ENCODE measurements at places on chromosomes 4 and X.
A peak's percentile ranks its signal among the peaks of the same experiment; 100 is the strongest.

DNA sequence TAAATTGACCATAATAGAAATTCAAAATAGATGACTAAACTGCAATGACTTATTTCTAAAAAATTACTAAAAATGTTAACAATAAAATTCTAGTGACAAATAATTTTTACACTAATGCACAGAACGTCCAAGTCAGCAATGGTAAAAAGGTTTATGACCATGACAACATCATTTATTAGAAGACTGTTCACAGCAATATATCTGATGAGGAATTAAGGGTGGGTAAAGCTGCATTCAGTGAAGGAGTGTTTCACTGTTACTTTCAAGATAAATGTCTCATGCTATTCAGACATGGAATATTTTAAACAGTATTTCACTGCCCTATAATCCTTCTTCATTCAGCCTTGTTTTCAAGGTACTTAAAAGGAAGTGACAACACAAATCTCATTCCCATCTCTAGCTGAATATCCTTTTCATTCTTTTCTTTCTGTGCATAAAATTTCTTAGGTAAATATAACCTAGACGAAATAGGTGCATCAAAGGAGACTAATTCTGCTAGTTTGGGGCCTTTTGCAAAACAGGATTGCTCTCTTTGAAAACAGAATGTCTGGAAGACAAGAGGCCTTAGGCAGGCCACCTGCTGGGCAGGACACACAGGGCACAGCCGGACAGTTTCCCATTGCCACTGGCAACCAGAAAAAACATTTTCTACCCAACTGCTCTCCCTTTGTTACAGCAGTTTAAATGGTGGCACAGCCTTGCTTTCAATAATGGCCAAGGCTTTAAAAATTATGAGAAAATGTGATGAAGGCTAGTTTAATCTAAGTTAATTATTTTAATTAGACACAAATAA lies 600.3 kb downstream of the SPRY1 start:
- DNase-seq, result no peak

DNA sequence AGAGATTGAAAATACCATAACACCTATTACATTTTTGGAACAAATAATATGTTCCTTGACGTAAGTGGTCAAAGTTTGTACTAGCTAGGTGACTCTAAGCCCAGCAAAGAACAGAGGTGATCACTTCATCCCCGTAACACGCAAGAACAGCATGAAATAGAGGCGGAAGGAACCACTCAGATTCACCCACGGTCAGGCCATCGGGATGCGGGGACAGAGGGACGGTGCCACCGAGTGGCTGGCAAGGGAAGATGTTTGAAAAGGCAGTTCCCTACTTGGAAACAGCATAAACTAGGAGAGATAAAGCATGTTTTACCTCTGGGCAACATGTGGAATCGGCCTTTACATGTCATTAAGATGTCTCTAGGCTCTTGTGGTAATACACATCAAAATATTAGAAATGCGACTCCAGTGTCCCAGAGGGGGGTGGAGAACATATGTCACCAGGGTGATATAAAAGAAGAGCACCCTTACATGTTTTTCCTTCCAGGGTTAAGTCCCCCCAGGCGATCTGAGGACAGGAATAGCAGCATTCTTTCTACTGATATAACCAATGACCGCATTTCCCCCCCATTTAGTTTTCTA lies 84.0 kb downstream of the PHKA2 start:
- DNase-seq, result no peak

GRCh38 chr4:58688568-58688967 lies 1578.4 kb upstream of the IGFBP7 start:
- DNase-seq, result no peak

DNA sequence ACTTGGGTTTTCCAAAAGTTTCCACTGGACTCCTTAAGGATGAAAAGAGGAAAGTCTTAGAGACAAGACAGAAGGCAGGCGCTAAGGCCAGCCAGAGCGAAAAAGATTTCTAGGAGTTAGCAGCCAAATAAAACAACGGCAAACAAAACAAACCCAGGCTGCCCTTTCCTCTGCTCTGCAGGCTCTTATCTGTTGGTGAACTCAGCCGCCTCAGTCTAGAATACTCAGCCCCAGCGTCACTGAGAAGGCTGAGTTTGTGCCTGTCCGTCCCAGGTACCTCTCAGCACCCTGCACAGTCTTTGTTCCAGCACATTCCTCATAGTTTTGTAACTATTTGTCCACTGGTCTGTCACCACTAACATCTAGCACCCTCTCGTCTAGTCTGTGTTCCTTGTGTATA lies 75.6 kb upstream of the FAM9C start:
- peak; percentile 87 for DNase-seq

GRCh38 chr4:155073852-155074251 lies 134.6 kb upstream of the NPY2R start:
- no peak for DNase-seq

GRCh38 chr4:109497511-109497910 lies 62.5 kb upstream of the MCUB start:
- DNase-seq, result no peak

GRCh38 chr4:22556495-22556894 lies 40.6 kb upstream of the ADGRA3 start:
- no peak for DNase-seq

- no peak for DNase-seq
Observed at GRCh38 chr4:476501-476900, 22.5 kb downstream of the ZNF721 start.

DNA sequence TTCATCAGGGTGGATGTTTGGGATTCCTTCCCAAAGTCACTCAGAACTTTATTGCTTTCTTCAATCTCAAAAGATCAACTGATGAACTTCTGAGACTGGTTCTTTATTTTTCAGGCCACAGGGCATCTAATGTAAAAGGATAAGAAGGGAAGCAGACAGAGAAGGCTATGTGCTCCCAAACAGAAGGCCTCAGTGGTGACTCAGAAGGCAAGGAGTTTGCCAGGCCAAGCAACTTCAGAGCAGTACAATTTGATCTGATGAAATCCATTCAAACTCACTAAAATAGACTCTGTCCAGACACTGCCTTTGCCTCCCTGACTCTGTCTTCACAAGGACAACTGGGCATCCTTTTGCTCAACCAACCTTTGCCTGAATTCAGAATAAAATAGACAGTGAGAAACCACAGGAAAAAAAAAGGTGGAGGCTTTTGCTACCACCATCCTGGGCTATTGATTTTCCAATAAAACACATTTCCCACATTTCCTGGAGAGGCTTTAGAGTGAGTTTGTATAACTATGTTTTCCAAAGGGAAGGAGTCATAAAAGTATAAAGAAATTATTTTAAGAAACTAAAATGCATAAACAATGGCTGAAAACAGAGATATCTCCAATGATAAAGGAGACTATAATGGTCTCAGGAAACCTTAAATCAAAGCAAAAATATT lies 55.2 kb downstream of the ARHGEF6 start:
- DNase-seq, result peak; percentile 9

DNA sequence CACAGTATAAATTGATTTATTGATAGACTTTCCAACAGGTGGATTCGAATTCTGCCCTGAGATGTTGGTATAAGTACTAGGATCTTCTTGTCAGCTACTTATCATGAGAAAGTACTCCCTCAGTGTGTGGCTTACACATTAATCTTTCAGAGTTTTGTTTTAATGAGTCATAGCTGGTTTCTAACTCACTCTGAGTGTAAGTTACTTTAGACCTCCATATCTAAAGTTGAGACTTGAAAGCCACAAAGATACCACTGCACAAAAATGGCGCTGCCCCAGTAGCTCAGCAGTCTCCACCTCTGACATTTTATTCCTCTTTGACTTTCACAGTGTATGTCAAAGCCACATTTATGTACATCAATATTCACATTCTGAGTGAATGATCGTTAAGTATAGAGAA lies 318.5 kb downstream of the ARAP2 start:
- no peak for DNase-seq

- no peak for DNase-seq
Observed at GRCh38 chrX:43949669-43950068, 23.5 kb downstream of the NDP start.

GRCh38 chr4:82561786-82562563 lies at the start of gene TMEM150C:
Gene TMEM150C (minus strand): TSS chr4:82561988. CDS start chr4:82504657, 57,331 bp downstream.
- DNase-seq, result no peak

DNA sequence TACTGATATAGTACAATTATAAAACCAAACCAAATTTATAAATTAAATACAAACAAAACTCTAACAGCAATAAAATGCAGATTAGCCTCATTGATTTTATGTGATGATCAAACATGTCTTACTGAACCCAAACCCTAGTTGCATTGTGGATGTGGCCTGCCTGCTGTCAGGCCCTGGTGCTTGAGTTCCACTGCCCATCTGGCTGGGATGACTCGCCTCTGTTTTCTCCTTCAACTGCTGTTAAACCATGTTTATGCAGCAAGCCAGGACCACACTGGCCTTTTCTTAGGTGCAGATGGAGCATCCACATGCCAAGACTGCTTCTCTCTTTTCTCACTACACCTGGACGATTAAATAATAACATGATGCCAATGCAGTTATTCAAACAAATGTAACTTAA lies 22.6 kb downstream of the NAP1L5 start:
- DNase-seq, result no peak

- no peak for DNase-seq
Observed at GRCh38 chrX:68462197-68462596, 28.9 kb upstream of the OPHN1 start.

DNA sequence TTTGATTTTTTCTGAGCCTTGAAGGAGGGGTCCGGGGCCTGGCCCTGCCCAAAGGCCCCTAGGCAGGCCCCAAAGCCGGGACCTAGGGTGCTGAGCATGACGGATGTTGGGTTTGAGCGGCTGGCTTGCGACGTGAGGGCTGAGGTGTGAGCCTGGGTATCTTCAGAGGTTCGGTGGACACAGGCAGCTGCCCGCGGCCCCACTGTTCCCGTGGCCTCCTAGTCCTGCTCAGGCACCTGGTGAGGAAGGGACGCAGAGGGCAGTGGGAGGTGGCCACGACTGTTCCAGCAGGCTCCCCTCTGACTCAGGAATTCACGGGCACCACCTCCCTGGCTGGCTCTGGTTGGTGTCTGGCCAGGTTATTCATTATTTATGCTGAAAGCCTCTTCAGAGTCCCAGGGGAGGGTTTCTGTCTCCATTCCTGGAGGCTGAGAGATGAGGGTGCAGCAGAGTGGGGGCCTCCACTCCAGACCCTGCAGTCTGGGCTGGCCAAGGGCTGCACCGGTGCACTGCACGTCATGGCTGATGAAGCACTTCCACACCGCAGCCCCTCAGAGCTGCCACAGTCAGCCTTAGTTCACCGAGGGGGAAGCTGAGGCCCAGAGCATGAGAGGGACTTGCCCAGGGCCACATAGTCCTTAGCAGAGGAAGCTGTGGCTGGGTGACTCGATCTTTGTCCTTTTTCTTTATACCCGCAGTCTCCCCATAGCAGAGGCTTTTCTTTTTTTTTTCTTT lies 2.2 kb downstream of the MSANTD1 start:
- DNase-seq, result no peak

- DNase-seq, result no peak
Observed at GRCh38 chr4:78669453-78669852, 106.7 kb upstream of the BMP2K start.

GRCh38 chr4:140330311-140330900 lies 43.0 kb upstream of the SCOC start:
- DNase-seq, result no peak

DNA sequence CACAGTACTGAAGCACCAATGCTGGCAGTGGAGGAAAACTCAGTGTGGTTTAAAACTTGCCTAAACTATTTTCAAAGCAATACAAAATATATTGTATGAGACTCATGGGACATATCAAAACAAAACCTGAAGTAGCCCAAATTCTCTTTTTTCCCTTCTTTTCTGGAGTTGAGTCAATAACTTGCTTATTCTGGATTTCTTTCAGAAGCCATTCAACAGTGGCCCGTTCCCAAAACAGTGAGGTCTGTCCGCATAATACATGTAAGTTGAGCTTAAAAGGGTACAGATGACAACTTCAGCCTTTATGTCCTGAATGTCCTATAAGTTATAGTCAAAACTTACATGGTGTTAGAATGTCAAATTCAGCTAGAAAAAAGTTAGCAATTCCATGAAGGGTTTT lies 100.8 kb downstream of the SHISA3 start:
- DNase-seq, result no peak

GRCh38 chrX:134460862-134461220 lies 876 bp downstream of the HPRT1 start:
- no peak for DNase-seq

DNA sequence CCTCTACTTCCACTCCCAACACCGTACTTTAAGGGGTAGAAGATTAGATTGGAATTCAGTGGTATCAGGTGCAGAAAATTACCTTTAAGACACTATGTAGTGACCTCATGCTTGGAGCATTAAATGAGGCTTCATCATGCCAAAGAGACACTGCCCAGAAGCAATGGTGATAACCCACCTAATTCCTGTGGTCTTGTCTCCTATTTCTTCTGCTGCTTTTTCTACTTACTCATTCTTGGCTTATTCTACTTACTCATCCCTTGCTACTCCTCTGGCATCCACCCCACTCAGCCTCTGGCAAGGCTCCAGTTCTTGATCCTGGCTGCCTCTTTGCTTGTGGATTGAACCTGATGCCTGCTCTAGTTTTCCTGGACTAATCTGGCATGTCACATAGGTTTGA lies 62.3 kb upstream of the ADAMTS3 start:
- peak; percentile 20 for DNase-seq

- no peak for DNase-seq
Observed at GRCh38 chr4:186669735-186670134, 53.9 kb downstream of the FAT1 start.

GRCh38 chr4:115233600-115233999 lies 120.2 kb upstream of the NDST4 start:
- no peak for DNase-seq

DNA sequence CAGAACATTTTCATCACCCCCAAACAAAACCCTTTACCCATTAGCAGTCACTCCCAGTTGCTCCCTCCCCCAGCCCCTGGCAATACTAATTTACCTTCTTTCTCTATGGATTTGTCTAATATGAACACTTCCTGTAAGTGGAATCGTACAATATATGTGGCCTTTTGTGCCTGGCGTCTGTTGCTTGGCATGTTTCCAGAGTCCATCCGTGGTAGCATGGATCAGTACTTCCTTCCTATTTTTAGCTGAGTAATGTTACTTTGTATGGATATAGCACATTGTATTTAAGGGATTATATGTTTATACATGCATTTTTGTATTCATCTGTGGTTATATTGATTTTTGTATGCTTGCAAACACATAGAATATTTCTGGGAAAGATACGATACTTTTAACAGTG lies 48.2 kb downstream of the PPEF1 start:
- no peak for DNase-seq

GRCh38 chr4:181225616-181226261 lies 1017.5 kb upstream of the TENM3 start:
- DNase-seq, result no peak

- no peak for DNase-seq
Observed at GRCh38 chr4:95105983-95106382, 348.2 kb downstream of the BMPR1B start.

GRCh38 chr4:153206534-153206933 lies 2.3 kb downstream of the TRIM2 start:
- DNase-seq, result no peak

GRCh38 chr4:66920514-66920913 lies 624.8 kb downstream of the CENPC start:
- DNase-seq, result no peak

GRCh38 chr4:24475756-24476155 lies 108.6 kb downstream of the DHX15 start:
- no peak for DNase-seq

GRCh38 chrX:124518885-124519284 lies 172.5 kb downstream of the SH2D1A start:
- no peak for DNase-seq

GRCh38 chrX:133907606-133908005 lies 77.8 kb downstream of the GPC3 start:
- no peak for DNase-seq

- DNase-seq, result no peak
Observed at GRCh38 chrX:1248331-1249061, 20.1 kb upstream of the CSF2RA start.

GRCh38 chrX:68901519-68901918 lies 72.7 kb downstream of the EFNB1 start:
- DNase-seq, result no peak

All from retinal pigment epithelial cell (primary cell).